ENCODE measurements at places on chromosomes 2 and 18.

DNA sequence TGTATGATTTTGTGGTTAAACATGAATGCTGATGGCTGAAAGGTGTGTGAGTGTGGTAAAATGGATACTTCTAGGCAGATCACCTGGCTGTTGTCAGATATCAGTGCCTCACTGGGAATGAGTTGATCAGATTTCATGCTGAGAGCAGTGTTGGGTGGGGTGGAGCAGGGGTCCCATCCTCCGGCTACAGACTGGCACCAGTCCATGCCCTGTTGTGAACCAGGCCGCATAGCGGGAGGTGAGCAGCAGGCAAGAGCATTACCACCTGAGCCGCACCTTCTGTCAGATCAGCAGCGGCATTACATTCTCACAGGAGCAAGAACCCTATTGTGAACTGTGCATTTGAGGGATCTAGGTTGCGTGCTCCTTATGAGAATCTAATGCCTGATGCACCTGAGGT, 78.7 kb downstream of the GLI2 start:
- no peak for DNase-seq

DNA sequence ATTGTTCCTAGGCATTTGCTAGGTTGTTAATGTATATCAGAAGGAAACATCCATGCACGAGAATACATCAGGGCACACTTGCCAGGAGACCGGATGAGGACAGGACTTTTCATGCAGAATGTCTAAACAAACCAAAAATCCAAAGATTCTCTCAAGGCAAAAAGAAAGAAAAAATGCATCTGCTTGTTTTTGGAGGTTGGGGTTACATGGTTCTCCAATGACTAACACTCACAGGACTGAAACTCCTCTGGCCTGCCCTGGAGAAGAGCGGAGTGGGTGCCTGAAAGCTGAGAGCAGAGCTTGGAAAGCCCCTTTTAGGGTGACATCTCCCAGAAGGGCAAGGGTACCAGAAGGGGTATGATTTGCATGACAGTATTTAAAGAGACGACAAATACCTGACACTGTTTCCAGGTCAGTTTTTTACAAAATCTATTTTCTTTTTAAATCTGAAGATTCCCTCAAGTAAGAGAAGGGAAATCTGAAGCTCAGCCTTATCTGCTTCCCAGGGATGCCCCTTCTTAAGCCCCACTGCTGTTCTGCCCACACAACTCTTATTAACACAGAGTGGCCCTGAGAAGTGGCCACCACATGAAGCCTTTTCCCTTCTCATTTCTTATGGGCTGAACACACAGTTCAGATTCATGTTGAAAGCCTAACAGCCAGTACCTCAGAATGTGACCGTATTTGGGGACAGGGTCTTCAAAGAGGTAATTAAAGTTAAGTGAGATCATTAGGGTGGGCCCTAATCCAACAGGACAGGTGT, 216.4 kb downstream of the STK39 start:
- no peak for DNase-seq

DNA sequence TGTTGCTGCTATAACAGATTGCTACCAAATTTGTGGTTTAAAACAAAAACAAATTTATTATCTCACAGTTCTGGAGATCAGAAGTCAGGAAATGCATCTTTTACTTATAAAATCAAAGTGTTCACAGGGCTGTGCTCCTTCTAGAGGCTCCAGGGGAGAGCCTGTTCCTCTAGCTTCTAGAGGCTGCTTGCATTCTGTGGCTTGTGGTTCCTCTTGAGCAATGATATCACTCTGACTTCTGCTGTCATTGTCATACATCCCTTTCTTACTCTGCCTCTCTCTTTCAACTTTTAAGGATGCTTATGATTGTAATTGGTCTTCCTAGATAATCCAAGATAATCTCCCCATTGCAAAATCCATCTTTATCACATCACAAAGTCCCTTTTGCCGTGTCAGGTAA, 6.1 kb upstream of the DCC start:
- no peak for DNase-seq

DNA sequence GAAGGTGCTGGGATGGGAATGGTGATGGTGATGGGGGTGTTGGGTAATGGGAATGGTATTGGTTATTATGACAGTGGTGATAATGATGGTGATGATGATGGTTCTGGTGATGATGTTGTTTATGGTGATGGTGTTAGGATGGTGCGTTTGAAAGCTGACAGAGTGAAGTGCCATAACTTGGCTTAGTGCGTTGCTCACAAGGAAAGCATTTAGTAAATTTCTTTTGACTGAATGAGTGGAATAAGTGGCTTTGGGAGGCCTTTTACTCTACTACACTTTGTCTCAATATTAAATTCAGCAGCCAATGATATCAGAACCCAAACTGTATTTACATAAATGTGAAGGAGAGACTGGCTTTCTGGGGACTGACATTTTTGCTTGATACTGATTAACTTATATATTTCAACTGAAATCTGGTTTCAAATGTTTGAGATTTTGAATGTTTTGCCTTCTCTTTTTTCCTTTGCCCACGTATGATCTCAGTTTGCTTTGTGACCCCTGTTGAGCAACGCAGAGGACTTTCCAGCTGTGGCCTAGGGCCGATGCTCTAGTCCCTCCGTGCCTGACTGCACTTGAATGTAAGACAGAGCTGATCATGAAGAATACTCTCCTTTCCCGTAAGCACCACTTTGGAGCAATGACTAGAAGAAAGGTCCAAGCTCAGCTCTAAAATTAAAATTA, 128.5 kb upstream of the SH3BP4 start:
- peak; percentile 22 for DNase-seq

DNA sequence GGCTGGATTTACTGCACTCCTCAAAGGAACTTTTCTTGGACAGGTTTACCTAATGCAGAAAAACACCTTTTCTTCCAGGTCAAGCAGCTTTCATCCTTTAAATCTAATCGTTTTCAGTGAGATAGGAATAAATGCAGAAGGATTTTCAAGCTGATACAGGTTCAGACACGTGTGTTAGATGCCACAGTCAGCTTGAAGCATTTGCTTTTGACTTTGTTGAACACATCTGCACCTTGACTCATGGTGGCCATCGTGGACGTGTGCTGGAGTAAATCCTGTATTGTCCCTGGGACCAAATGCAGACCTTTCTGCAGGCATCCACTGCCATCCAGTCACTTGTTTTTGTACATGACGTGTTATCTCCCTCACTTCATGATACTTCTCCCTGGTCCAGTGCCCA, 61.9 kb downstream of the KLHL29 start:
- no peak for DNase-seq

GRCh38 chr2:97678298-97678697, 8.8 kb downstream of the C2orf92 start:
- DNase-seq: no peak

GRCh38 chr18:10081492-10081891, 167.7 kb downstream of the VAPA start:
- peak; percentile 21 for DNase-seq

Measured in NCI-H345 (cell line).